ENCODE measurements at places on chromosomes 11 and 22.
A peak's percentile ranks its signal among the peaks of the same experiment; 100 is the strongest.

DNA sequence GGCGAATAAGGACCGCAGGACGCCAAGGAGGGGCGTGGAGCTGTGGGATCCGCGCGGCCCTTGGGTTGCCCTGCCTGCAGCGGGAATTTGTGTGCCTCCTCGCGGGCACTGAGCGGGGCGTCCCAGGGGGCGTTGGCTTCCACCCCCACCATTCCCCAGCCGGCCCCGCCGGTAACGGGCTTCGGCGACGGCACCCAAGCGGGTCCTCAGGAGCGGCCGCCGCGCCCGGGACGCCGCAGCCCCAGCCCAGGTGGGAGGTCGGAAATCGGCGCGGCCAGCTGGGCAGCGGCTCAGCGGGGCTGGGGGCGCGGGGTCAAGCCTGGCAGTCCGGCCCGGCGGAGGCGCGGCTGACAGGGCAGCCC, 320 bp downstream of the CLTCL1 start:
- DNase-seq = peak; percentile 9

DNA sequence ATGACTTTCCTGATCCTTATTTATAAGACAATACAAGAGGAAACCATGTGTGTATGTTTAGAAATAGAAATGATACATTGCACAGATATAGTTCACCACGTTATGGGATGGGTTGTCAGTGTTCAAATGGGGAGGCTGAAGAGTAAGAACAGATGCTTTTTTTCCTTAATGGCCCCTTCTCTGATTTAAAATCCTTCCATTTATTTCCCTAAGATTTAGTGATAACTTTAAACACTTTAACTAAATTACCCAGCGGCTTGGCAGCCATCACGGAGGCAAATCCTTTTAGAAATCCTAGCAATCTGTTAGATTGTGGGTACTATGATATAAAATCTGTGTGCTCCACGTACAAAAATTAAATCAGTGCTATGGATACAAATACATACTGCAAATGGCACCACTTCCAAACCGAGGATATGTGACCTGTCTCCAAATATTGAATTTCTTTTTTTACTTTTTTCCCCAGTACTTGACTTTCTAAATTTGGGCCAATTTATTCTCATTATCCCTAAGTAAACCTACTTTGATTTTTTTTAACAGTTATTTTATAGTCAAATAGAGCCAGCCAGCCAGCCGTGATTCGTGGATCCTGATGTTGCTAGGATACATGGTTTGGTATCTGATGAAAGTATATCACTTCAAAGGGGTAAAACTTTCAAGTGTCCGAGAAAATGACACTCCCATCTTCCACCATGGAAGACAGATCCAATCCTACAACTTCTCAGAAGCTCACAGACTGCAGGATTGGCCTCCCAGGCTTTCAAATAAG, 46.1 kb downstream of the BDNF start:
- no peak for DNase-seq

DNA sequence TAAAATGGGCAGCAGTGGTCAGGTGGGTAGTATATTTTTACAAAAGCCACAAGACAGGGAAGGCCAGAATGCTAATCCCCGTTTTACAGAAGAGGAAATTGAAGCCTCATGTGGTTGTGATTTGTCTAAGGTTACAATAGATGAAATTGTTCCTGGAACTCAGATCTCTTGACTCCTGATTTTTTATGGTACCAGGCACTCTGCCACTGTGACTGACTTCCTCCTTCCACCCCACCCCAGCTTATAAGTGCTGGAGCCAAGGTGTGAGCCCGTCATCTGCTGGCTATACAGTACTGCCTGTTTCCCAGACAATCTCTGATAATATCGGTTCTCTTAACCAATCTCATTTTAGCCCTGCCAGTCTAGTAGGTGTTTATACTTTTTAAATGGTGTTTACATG, 1.9 kb downstream of the SLC5A1 start:
- DNase-seq = no peak

GRCh38 chr11:7903940-7904339, 27.1 kb downstream of the OR10A6 start:
- no peak for DNase-seq

DNA sequence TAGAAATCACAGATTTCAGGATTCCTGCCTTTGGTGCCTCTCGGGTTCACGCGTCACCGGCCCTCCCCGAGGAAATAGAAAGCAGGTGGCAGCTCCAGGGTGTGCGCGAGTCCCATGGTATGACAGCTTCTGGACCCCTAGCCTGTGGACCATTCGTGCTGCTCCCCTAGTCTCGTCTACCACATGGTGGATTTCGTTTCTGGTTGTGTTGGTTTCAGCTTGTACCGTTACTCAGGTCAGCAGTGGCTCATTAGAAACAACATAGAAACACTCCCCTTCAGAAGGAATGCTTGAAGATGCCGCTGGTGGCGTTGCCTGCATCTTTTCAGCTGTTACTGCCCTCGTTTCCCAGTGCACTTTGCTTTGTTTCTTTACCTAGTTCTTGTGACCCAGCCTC, 700 bp downstream of the TTC17 start:
- DNase-seq = peak; percentile 41

GRCh38 chr11:328012-328411, 7.4 kb upstream of the IFITM3 start:
- no peak for DNase-seq

GRCh38 chr11:12818333-12819015, 144.3 kb downstream of the TEAD1 start:
- DNase-seq = no peak

- no peak for DNase-seq
These were observed 13.9 kb upstream of the NCF4 start for GRCh38 chr22:36846949-36847348.

GRCh38 chr11:120675171-120675570, 163.6 kb downstream of the GRIK4 start:
- DNase-seq = no peak

DNA sequence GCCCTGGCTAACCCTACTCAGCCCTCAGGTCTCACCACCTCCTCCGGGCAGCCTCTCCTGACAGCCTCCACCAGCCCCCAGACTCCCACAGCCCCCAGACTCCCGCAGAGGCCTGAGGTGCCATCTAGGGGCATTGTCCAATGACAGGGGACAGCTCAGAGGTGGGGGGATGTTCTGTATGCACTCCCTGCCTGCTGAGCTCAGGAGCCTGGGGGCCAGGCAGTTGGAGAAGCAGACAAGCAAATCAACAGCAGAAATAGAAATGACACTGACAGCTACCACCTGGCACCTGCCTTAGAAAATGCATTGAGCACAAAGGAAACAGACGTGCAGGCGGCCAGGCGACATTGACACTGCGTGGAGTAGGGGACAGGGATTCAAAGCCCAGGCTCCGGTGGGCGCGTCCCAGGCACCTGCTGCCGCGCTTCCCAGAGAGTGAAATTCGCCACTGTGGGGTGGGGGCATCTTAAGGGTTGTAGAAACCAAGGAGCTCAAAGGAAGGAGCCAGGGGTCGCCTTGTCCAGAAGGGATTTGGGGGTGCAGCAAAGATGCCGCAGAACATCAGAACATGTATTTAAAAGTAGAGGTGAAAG, 22.5 kb upstream of the WNT7B start:
- DNase-seq = no peak

DNA sequence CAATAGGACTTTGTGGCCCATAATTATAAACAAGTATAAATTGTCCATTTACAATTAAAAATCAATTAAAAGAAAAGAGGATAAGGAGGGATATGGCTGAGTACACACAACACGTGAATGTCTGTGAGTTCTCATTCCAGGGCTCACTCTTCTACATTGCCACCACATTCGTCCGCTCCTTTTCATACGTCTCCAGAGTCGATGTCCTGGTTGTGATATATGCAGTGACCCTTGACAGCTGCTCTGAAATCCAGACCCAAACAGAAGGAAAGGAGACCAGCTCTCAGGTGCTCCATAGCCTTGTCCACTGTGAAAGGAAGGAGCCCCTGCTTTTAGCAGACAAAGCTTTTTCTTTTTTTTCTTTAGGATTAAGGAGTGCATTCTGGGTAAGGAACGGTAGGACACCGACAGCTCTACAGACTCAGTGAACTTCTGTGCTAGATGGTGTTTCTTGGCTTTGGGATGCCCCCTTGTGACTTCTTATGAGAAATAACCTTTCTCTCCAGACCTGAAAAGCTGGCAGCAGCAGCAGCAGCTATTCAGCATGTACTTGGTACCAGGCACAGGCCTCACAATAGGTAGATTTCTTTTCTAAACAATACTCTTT, 19.7 kb upstream of the DNAJB13 start:
- DNase-seq = peak; percentile 94

GRCh38 chr11:70252844-70253243, 17.6 kb upstream of the PPFIA1 start:
- no peak for DNase-seq

DNA sequence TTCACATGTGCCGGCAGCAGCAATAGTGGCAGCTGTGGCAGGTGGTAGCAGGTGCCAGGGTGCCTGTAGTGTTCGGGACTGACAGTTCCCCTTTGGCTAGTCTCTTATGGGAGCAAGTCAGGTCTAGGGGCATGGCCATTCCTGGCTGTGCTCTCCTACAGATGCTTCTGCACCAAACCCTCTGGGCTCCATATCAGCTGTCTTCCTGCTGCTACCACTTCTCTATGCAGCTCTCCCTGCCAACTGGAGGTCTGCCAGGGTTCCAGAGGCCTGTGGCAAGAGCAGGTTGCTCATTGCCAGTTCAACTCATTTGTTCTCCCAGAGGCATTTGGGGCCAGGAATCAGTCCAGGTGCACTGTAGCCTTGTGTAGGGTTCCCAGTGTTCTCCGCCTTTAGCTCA, 473.7 kb downstream of the JRKL start:
- no peak for DNase-seq

- no peak for DNase-seq
These were observed 151.8 kb upstream of the CCDC90B start for GRCh38 chr11:83437939-83438338.

DNA sequence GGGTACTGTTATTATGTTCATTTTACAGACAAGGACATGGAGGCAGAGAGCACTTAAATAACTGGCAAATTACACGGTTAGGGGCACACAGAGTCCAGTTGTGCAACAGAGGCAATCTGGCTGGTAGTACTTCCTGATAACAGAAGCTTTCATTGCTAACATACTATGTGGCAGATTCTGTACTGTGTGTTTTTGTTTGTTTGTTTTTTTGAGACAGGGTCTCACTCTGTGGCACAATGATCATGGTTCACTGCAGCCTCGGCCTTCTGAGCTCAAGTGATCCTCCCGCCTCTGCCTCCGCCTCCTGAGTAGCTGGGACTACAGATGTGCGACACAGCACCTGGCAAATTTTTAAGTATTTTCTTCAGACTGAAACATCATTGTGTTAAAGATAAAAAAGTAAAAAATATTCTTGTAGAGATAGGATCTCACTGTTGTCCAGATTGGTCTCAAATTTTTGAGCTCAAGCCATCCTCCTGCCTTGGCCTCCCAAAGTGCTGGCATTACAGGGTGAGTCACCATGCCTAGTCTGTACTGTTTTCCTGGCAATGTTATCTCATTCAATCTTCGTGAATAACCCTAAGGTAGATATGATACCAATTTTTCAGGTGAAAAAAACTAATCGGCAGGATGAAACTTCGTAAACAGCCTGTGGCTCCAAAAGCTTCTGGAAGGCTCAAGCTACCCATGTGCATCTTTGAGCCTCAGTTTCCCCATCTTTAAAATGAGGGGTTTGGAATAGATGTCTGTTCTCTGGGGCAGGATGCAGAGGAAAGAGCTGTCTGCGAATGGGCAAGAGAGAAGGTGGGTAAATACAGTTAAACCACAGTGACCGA, 921 bp upstream of the NUCB2 start:
- DNase-seq = peak; percentile 39

- DNase-seq = no peak
These were observed 276.9 kb downstream of the FAM76B start for GRCh38 chr11:95512682-95513081.

All from Kasumi-1 (cell line).